ENCODE measurements at places on chromosomes 16 and 17.
A peak's percentile ranks its signal among the peaks of the same experiment; 100 is the strongest.

GRCh38 chr17:10629706-10630105, 27.4 kb downstream of the MYH3 start:
- no peak for DNase-seq

DNA sequence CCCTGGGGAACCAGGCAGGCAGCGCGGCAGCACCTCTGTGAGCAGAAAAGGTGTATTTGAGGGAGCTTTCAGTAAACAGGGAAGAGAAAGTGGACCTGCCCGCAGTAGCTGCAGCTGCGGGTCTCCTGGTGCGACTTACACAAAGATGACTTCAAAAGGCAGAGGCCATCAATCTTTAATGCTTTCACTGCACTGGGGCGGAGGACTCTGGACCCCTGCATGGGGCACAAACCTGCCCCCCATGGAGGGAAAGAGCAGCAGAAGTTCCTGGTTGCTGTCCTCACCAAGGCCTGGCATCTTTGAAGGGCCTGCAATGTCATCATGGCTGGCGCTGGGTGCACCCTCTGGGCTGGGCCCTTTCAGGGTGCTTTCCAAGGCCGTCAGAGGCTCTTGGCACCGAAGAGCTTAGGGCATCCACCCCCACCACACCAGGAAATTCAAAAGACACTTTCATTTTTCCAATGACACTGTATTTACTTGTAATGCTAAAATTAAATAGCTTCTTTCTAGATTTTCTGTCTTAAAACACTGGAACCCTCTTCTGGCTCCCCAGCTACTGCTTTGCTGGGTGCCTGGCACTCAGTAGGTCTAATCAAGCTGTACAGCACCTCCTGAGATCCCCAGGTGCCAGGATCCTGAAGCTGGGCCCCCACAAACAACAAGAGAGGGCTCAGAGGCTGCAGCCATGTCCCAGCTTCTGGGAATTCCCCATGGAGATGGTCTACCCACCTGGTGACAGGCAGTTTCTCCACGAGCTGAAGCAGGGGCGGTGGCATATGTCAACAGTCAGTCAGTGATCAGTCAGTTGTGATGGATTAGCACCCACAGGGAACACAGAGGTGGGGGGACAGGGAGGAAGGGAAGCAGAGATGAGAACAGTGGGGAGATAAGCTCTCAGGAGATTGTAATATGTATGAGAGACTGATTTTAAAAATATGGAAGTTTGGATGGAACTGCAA, 2.1 kb upstream of the CACNG1 start:
- no peak for DNase-seq

DNA sequence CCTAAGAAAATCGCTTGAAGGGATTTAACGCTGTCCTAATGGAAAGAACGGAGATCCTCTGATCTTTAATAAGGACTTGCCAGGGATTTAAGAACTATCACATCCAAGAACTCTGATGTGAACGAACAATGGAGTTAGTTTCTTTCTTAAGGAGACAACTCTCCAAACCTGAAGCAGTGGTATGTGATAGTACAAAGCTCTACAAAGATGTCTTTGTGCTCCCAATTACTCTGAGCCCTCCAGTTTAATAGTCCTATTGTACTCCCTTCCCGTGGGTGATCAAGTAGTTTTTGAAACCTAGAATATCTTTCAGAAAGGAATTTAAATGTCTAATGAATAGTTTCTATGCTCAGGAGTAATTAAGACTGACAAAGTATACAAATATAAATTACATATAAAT, 123.8 kb downstream of the FTO start:
- DNase-seq: no peak

DNA sequence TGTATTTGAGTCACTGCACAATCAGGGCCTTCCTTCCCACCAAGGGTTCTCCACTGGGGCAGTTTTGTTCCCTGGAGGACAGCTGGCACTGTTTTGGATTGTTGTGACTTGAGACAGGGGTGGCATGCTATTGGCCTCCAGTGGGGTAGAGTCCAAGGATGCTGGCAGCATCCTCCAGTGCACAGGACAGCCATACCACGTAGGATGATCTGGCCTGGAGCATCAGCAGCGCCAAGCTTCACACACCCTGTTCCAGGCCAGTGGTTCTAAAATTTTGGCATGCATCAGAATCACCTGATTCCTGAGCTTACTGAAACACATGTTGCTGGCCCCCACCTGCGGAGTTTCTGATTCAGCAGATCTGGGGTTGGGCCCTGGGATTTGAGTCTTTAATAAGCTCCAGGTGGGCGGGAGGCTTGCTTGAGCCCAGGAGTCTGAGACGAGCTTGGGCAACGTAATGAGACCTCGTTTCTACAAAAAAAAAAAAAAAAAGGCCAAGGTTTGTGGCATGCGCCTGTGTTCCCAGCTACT, 83.2 kb downstream of the MGAT5B start:
- no peak for DNase-seq

- no peak for DNase-seq
Observed at GRCh38 chr17:56599566-56599965, 6.1 kb downstream of the NOG start.

GRCh38 chr17:77824780-77825280, 133.7 kb upstream of the TNRC6C start:
- no peak for DNase-seq

DNA sequence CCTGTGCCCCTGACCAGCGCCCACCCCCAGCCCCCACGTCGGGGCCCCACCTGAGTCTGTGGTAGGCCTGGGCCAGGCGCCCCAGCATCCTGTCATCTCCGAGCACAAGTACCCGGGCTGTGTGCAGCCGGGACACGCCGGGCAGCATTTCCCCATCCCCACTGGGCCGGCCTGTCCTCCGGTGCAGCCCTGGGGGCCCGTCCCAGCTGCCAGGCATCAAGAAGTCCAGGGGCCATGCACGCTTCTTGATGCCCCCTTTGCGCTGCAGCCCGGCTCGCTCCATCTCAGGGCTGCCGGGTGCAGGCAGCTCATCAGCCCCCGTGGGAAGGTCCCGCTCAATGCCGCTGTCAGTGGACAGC, 29.3 kb upstream of the MFSD6L start:
- no peak for DNase-seq

DNA sequence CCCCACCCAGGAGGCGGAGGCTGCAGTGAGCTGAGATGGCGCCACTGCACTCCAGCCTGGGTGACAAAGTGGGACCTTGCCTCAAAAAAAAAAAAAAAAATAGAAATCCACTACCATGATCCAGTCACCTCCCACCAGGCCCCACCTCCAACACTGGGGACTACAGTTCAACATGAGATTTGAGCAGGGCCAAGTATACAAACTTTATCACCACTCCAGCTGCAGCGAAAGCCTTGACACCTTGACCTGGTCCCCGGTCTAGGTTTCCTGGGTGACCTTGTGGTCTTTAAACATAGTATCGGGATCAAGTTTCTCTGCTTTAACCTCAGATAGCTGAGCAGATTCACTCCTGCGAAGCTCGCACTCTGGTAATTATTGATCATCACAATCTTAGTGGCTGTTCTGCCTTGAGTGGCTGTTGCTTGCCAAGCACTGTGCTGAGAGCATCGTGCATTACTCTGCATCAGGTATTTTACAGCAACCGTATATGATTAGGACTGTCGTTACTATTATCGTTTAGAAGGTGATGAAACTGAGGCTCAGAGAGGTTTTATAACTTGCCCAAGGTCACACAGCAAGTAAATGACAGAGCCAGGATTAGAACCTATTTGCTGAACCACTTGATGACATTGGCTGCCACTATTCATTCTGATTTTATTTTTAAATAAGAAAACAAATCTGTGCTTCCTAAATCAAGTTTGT, 50.3 kb upstream of the MEAK7 start:
- no peak for DNase-seq

- DNase-seq: no peak
Observed at GRCh38 chr16:60077861-60078260, 1343.7 kb upstream of the GOT2 start.

- DNase-seq: peak; percentile 93
Observed at GRCh38 chr17:15456972-15457722, 10.3 kb downstream of the CDRT4 start.

- DNase-seq: no peak
Observed at GRCh38 chr17:61366076-61366714, 33.4 kb upstream of the TBX2 start.

- no peak for DNase-seq
Observed at GRCh38 chr16:80807906-80808305, 3.5 kb upstream of the CDYL2 start.

GRCh38 chr16:1846416-1846815, 19.4 kb downstream of the FAHD1 start:
- DNase-seq: no peak

- DNase-seq: no peak
Observed at GRCh38 chr17:73323409-73324159, 11.8 kb upstream of the CDC42EP4 start.

- DNase-seq: no peak
Observed at GRCh38 chr17:63440127-63440769, 5.9 kb downstream of the CYB561 start.

GRCh38 chr16:48047241-48047640, 108.6 kb downstream of the ABCC12 start:
- DNase-seq: no peak

GRCh38 chr17:39325528-39326240, 75.7 kb downstream of the FBXL20 start:
- DNase-seq: no peak

- peak; percentile 74 for DNase-seq
Observed at GRCh38 chr17:63699638-63700527, at the start of gene LIMD2. Gene LIMD2 (minus strand): TSS chr17:63700125. CDS start chr17:63699298, 827 bp downstream.

GRCh38 chr17:71334048-71334751, 786.6 kb upstream of the SOX9 start:
- no peak for DNase-seq

DNA sequence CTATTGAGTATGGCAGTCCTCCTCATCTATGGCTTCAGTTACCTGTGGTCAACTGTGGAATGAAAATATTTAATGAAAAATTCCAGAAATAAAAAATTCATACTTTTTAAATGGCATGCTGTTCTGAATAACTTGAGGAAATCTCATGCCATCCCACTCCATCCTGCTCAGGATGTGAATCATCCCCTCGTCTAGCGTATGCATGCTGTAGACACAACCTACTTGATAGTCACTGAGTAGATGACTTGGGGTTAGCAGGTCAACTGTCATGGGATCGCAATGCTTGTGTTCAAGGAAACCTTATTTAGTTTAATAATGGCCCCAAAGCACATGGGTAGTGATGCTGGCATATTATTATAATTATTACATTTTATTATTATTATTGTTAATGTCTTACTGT, 4.8 kb upstream of the VAC14 start:
- DNase-seq: no peak

DNA sequence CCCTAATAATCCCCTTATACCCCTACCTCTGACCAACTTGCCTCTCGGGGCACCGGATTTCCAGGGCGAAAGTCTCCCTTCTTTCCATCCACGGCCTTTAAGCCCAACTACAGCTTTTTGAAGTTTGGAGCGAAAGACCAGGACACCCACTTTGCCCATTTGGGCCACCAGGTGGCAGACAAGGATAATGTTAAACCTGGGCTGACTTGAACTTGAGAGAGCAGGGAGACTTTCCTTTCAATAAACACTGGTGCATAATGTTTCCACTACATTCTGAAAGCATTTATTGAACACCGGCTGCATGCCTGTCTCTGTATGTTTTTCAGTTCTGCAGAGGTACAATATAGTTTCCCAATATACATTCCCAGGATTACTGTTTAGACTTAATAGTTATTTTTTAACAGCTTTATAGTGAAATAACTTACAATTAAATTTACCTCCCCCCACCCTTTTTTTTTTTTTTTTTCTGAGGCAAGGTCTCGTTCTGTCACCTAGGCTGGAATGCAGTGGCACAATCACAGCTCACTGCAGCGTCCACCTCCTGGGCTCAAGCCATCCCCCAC, 6.9 kb upstream of the CES3 start:
- peak; percentile 83 for DNase-seq

- DNase-seq: no peak
Observed at GRCh38 chr16:10776280-10776679, 32.6 kb downstream of the NUBP1 start.

GRCh38 chr17:82231562-82232321, 2.9 kb downstream of the SLC16A3 start:
- DNase-seq: peak; percentile 73

- DNase-seq: no peak
Observed at GRCh38 chr16:62137996-62138395, 101.8 kb upstream of the CDH8 start.

- no peak for DNase-seq
Observed at GRCh38 chr17:46862949-46863348, 11.6 kb downstream of the WNT9B start.

DNA sequence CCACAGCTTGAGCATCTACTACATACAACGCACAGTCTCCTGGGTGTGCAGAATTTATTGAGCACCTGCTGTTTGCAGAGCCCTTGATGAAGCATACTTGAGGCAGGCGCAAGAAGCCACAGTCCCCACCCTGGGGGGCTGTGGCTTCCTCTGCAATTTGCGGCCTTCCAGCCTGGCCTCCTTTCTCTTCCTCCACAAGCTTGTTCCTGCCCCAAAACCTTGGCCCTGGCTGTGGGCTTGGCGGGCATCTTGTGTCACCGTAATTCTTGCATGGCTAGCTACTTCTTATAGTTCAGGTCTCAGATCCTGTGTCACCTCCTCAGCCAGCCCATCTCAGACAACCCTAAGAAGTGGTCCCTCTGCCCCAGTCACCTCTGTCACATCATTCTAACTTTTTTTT, 43.9 kb upstream of the POLR3E start:
- DNase-seq: no peak

DNA sequence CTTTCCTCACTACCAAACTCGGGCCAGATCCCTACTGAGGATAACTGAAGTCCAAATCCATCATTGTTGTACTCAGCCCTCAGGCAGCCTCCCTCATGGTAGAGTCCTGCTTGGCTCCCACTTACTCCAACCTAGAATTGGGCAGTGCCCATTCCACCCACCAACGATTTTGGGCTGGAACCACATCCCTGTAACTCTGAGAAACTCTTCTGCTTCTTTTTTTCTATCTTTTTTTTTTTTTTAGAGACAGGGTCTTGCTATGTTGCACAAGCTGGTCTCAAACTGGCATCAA, 1.2 kb downstream of the PRR14 start:
- DNase-seq: no peak

DNA sequence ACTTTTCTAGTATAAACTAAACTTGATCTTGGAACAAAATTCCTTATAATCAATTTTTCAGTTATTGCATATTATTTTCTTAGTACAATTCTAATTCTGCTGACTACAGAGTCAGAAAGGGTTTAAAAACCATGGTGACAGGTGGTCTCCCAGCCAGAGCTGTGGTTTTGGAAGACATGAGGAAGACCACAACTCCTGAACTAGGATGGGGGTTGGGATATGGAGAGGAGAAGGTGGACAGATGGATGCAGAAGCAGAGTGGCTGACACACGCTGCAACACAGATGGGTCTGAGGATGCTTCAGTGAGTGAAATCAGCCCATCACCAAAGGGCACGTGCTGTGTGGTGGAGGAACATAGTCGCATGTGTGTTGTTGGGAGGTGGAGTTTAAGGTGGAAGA, 187.7 kb downstream of the LGALS9B start:
- DNase-seq: no peak

All from right hindlimb (tissue), 1 donor.